ENCODE measurements at places on chromosomes 3 and 15. TPM values are rescaled to one million over a fixed set of nuclear protein-coding genes. Genes with fewer than 3 reads are reported as not detected.

DNA sequence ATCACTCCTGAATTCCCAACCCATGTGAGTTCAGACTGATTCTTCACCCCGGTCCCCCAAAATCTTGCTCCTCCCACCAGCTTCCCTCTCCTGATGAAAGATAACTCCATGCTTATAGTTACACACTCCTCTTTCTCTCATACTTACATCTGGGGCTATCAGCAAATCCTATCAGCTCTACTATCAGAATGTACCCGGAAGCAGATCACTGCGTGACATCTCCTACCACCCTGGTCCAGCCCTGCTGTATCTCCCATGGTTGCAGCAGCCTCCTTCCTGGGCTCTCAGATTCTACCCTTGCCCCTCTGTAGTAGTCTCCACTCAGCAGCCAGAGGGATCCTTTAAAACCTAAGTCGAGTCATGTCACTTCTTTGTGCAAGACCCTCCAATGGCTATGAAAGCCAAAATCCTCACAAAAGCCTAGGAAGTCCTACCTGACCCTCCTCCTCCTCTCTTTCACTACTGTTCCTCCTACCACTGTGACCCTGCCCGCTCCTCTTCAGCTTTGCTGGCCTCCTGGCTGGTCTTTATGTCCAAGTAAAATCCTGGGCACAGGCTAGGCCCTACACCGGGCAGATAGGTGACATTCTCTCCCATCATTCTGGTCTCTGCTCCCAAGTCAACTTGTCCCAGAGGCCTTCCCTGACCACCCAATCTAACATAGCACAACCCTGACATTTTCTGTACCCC is 16.2 kb downstream of the XIRP1 start:
- no peak for DNase-seq

MRPS22 gene
- 56.3 TPM for polyA plus RNA-seq

DNA sequence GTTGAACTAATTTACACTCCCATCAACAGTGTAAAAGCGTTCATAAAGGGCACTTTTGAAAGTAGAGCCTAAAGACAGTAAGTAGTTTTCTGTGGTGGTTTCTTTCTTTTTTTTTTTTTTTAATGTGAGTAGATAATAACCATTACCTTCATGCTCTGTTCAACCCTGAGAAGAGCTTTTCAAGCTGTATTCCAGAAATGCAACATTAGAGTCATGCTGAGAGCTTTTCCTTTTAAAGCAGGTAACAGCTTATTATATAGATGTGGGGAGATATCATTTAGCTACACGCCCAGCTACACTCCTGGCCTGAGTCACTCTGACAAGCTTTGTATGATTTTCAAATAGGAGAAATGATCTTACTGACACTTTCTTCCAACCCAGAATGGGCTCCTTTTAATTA is 96.2 kb upstream of the ARHGEF26 start:
- DNase-seq: no peak

GOLGA6L7 gene
- polyA plus RNA-seq: 0.47 TPM

GRCh38 chr3:15498431-15499214 is 22.9 kb downstream of the COLQ start:
- no peak for DNase-seq

GRCh38 chr15:70114221-70114620 is 16.5 kb upstream of the TLE3 start:
- no peak for DNase-seq

DNA sequence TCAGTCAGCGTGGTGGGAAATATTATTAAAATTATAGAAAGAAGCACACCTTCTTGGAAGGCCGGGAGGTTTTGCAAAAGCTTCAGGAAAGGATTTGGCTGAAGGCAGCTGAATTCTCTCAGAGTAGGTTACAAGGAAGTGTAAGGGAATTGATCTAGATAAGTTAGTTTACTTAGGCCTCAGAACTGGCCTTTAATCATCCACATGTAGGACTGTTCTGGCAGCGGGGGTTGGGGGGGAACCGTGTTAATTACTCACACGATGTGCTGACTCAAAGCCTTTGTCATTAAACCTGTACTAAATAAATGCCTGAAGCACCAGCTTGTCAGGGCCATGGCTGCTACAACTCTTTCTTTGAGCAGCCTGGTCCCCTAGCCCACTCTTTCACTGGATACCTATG is 12.8 kb downstream of the ASB14 start:
- DNase-seq: no peak

DNA sequence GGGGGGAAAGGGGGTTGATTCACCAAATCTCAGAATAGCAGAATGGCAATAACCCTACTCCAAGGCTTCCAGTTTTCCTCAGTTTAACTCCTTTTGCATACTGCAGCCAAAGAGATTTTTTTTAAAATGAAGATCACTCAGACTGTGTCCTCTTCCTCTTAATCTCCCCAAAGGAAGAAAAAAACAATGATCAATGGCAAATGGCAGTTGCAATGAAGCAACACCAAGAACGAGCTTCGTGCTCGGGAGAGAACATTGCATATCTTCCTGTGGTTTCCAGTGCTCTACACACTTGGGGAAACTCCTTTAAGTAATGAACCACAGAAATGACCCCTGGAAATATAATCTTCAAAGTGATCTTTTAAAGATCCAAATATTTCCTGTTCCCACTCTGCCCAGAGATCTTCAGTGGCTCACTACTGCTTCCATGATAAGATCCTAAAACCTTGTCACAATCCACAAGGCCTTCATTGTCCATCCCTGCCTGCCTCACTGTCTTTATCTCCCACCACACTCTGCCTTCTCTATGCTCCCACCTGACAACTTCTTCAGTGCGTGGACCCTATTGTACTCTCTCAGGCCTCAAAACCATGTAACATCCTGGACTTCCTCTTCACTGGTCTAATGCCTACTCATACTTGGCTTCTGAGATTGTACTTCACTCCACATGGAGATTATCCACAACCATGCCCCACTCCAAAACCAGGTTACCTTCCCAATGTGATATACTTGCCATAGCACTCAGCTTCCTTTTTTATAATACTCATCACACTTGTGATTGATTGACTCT is 394.8 kb downstream of the FHIT start:
- DNase-seq: no peak

- no peak for DNase-seq
Observed at GRCh38 chr15:40846841-40847222, 3.0 kb downstream of the SPINT1 start.

CCR9 gene
- polyA plus RNA-seq: 0.22 TPM

DNA sequence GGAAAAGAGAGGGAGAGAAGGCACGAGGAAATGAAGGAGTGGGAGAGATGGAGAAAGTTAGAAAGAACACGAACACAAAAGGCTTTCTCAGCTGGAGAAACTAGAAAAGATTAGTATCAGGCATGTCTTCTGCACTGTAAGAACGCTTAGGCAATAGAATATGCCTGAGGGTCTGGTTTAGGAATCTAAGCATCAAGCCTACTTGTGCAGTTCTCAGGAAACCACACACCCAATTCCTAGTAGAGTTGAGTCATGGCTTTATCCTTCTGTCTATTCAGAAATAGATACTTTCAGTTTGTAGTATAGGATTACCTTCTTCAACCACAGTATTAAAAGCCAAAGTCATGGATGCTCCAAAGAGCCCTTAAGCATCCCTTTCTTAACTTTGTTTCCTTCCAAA is 969.4 kb downstream of the NTRK3 start:
- no peak for DNase-seq

PLA2G4D gene
- polyA plus RNA-seq: 0.09 TPM

GRCh38 chr3:131804565-131805133 is 230.2 kb downstream of the CPNE4 start:
- no peak for DNase-seq

GRCh38 chr3:159854500-159855124 is 134.0 kb upstream of the IL12A start:
- no peak for DNase-seq

DNA sequence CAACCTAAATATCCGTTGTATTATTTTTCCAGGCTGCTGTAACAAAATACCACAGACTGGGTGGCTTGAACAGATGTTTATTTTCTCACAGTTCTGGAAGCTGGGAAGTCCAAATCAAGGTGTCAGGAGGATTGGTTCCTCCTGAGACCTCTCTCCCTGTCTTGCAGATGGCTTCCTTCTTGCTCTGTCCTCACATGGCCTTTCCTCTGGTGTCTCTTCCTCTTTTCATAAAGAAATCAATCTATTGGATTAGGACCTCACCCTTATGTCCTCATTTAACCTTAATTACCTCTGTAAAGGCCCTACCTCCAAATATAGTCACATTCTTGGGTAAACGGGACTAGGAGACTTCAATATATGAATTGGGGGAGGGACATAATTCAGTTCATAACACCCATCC is 89.2 kb upstream of the PLCL2 start:
- no peak for DNase-seq

GRCh38 chr15:91660174-91660649 is 193.3 kb upstream of the SLCO3A1 start:
- DNase-seq: no peak

GRCh38 chr3:45776611-45777010 is 19.7 kb downstream of the SLC6A20 start:
- no peak for DNase-seq

DNA sequence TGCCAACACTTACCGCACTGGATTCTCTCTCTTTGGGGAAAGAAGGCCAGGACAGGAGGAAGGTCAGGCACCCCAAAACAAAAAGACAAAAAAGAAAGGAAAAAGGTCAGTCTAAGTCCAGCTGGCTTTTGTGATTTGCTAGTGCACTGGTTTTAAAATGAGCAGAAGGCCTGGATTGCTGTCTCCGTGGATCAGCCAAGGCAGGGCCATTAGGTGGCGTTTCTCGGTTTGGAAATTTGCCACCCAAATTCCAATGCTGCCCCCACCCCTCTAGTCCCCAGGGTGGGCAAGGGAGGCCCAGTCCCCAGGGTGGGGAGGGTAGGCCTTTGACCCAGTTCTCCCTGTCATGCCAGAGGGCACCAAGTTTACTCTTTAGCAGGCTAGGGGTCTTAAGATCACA is 33.3 kb downstream of the TLE3 start:
- DNase-seq: no peak

PRR20G gene
- not detected for polyA plus RNA-seq

- no peak for DNase-seq
Observed at GRCh38 chr3:12885583-12885930, 44.2 kb upstream of the RPL32 start.

DNA sequence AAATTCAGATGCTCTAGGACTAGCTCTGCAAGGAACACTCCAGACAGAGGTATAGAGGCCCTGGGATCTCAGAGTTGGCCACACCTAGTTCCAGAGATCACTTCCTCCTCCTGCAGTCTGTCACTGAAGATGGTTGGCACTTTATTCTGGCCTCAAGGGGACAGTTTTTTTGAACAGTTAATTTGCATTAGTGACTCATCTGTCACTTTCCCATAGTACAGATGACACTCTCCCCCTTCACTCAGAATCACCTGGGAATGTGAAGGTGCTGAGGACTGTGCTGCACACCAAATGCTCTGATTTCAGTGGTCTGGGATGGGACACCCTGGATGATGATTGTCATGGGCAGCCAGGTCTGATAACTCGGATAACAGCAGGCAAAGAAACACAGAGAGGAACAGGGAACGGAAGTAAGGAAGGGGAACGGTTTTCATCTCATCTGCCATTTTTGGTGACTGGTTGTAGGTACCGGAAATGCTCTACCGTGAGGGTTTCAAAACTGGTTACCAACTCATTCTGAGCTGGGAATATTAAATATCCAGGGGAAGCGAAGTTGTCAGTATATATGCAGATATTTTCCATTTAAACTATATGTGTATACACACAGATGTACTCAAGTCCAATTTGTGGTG is 232.5 kb upstream of the ST8SIA2 start:
- no peak for DNase-seq

- DNase-seq: no peak
Observed at GRCh38 chr15:69652751-69653305, 200.2 kb downstream of the RPLP1 start.
